Left cardiac atrium (tissue), 4 donors: ENCODE measurements at places on chromosomes 4 and X. TPM values are rescaled to one million over a fixed set of nuclear protein-coding genes. Genes with fewer than 3 reads are reported as not detected.

DNA sequence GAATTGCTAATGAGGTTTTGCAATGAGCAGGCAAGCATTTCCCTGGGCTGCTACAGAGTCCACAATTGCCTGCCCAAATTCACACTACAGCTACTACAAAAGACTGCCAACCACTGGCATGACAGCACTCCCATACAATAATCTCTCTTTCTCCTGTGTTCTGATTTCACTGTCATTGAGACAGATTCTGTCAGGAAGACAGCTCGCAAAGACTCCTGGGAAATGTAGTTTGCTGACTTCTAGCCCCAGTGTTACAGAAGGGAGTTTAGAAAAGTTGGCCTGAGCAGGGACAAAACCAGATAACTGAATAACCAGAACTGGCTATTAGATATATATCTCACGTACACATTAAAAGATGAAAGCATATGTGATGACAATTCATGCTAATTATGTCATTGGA lies 1231.3 kb upstream of the PRKX start:
- DNase-seq, result no peak

- DNase-seq, result no peak
These were observed 42.9 kb downstream of the DCTD start for GRCh38 chr4:182874304-182874751.

GRCh38 chr4:128225148-128225547 lies 62.5 kb downstream of the PGRMC2 start:
- no peak for DNase-seq

Gene MAGEA2
- not detected for total RNA-seq

Gene PABPC5
- 1.2 TPM for total RNA-seq
